ENCODE measurements at places on chromosomes 3 and 15.

DNA sequence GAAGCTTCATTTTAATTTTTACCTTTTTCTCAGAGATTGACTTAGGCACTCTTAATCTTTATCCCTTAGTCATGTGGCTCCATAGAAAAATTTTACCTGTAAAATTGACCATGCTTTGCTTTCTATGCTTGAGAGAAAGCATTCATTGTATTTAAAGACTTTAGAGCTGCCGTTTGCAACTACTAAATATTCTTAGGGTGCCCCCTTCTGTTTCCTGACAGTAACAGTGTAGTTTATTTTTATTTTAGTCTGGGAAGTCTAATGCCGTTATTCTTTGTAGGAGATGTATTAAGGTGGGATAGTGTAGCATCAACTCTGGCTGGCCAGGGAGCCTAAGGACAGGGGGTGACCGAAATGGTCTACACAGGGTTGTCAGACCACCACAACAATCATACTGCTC is 84.5 kb upstream of the SYNPR start:
- DNase-seq, result no peak

- DNase-seq, result no peak
Measured at GRCh38 chr3:12165909-12166308, 7.2 kb upstream of the TIMP4 start.

- DNase-seq, result no peak
Measured at GRCh38 chr15:63065262-63066221, 23.0 kb downstream of the TPM1 start.

- DNase-seq, result no peak
Measured at GRCh38 chr3:134857776-134858362, 62.8 kb downstream of the EPHB1 start.

DNA sequence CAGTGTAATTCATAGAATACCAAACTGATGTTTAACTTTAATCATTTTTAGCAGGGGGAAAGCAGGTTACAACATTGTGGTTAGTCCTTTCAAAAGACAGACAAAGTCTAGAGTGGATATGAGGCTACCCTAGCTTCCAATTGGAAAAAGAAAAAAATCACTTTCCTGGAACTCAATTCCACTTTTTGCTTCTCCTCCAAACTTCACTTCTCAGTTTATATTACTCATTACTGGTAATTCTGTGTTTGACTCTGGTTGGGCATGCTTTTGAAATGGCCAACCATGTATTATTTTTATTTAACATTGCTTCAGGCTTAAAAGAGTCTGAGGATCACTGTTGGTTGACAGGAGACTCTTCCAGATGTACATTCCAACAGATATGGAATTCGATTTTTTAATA is 84.8 kb downstream of the RAP2B start:
- DNase-seq, result no peak

DNA sequence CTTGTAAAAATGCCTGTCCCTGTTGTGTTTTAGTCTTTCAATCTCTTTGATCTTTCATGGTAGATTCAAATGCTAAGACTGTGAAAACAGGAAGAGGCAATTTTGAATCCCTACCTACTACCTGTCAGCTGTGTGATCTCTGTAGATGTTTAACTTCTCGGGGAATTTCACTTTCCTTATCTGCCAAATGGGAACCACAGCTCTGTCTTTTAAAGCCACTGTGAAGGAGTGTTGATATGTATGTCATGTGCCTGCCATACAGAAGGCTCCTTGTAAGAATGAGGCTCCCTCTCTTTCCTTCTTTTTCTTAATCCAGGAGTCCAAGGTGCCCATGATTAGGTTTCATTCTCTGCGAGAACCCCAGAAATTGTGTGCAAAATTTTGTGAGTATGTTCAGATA is 139.6 kb upstream of the ADAMTS9 start:
- DNase-seq, result no peak

GRCh38 chr3:174620138-174620537 is 239.0 kb upstream of the NAALADL2 start:
- DNase-seq, result no peak

DNA sequence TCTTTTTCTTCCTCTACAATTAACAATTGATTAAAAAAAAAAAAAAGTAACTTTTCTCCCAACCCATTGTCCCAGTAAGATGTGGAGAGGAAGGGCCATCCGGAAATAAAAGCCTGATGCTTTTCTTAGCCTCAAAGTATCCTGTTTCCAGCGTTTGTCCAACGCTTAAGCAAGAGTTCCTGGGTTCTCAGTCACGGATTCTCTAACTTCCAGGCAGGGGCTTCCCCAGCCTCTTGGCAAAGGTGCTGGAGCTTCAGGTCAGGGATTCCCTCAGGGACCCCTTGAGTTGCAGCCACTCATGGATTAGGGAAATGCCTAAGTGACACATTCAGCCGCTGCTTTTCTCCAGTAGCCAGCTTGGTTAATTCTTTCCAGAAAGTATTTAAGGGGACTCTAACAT is 22.3 kb upstream of the C2CD4B start:
- no peak for DNase-seq

- no peak for DNase-seq
Measured at GRCh38 chr15:63188247-63188925, 1.0 kb upstream of the RAB8B start.

DNA sequence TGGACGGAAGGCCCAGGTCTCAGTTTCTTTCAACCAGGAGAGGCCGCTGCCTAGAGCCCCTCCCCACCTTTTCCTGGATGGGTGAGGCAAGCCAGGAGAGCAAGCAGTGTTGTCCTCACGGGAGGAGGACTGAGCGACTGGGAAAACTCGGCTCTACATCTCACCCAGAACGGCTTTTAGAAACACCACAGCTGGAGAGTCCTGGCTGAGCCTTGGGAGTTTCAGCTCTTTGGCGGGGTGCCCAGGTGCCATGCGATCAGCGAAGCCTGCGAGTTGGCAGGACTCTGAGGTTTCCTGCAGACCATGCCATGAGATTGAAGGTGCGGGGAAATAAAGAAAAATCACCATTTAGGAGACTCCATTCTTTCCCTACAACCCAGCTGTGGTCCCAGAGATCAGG is 26.0 kb downstream of the PPCDC start:
- no peak for DNase-seq

DNA sequence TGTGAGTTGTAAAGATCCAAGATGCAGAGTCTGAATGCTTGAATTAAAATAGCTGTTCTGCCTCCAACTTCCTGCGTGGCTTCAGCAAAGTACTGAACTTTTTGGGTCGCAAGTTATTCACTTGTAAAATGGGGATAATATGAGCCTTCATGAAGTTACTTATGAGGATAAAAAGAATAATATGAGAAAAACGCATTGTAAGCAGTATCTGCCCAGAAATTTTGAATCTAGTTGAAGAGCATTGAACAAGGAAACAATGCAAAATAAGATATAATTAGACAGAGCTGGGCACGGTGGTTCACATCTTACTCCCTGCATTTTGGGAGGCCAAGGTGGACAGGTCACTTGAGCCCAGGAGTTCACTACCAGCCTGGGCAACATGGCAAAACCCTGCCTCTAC is 37.8 kb downstream of the AQP9 start:
- DNase-seq, result no peak

DNA sequence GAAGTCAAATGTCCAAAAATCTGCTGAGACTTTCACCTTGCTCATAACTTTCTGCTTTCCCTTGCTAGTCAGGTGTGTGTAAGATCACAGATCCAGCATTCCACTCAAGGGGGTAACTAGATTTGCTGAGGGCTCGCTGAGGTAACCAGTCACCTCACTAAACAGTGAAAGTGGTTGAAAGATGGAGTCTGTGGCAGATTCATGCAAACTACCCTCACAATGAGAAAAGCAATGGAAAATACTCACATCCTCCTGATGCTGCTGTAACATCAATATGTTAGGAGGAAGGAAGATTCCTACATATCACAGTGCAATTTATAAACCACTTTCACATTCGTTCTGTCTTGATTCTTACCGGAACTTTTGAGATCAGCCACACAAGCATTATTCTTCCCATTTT is 174.3 kb upstream of the BCL6 start:
- DNase-seq, result no peak

GRCh38 chr15:99925661-99926461 is 192.6 kb upstream of the LYSMD4 start:
- no peak for DNase-seq

- DNase-seq, result no peak
Measured at GRCh38 chr15:76470691-76471090, 134.1 kb downstream of the ISL2 start.

GRCh38 chr15:64279131-64279530 is 76.8 kb downstream of the CSNK1G1 start:
- DNase-seq, result no peak

DNA sequence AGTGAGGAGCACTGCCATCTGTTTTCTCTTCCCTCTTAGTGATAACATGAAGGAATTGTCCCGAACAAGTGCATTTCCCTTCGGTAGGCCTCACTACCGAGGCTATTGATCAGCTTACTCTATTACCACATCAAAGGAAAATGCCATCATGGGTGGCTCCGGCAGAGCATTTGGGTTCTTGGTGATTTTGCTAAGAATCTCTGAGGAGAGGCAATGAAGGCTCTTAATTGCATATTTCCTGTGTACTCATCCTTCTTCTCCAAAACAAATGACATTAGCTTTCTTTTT is 35.3 kb downstream of the CHRD start:
- DNase-seq, result no peak

- DNase-seq, result no peak
Measured at GRCh38 chr3:35954413-35954812, 315.1 kb downstream of the ARPP21 start.

DNA sequence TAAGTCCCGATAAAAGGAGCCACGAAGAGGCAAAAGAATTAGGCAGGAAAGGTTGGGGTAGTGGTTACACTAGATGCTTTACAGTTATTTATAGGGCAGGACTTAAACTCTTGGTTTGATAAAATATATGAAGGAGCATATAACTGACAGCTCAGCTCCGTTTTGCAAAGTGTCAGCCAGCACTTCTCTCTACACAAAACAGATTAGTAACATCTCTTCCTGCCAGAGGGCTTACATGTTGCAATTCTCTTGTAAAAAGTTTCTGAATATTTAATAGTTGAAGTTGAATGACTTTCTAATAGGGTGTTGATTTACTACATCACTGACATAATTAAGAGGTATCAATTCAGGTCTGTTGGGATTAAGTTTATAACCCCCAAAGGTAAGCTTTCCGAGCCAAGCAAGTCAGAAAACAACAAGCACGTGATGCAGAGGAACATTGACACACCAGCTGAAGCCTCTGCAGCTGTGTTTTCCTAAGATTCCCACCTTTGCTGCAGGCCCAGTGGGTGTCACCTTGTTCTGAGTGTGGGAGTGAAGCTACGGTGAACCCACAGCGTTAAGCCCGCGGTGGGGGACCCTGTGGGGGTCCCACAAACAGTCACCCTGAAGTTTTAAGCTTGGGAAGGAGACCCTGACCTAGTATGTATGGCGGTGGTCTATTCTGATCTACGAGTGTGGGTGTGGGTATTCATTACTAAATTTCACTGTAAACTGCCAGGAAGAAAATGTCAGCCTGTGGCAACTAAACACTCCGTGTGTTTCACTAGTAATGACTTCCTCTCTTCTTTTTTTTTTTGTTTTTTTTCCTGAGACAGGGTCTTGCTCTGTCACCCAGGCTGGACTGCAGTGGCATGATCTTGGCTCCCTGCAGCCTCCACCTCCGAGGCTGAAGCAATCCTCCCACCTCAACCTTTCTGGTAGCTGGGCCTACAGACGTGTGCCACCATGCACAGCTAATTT is 22.0 kb upstream of the ATP13A3 start:
- no peak for DNase-seq

- no peak for DNase-seq
Measured at GRCh38 chr3:22209578-22209977, 458.6 kb upstream of the ZNF385D start.

DNA sequence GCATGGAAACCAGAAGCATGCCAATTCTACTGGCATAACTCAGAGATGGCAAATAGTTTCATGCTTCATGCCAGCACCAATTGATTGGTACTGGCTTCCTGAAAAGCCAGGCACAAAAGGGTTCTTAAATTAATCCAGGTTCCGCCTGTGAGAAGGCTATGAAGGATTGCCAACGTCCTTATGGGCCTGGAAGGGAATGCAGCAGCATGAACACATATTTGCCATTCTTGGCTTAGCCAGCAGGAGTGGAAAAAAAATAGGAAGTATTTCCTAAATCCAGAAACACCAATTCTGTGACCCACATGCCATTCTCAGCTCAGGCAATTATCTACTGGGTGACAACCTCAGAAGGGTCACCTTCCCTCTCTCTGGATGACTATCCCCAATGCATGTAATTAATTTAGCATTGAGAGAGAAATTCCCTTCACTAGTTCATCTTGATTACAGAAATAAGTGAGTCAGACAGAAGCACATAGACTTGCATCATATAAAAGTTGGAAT is 36.0 kb downstream of the ADAMTS9 start:
- no peak for DNase-seq

GRCh38 chr15:97036301-97036700 is 705.8 kb downstream of the NR2F2 start:
- DNase-seq, result no peak

DNA sequence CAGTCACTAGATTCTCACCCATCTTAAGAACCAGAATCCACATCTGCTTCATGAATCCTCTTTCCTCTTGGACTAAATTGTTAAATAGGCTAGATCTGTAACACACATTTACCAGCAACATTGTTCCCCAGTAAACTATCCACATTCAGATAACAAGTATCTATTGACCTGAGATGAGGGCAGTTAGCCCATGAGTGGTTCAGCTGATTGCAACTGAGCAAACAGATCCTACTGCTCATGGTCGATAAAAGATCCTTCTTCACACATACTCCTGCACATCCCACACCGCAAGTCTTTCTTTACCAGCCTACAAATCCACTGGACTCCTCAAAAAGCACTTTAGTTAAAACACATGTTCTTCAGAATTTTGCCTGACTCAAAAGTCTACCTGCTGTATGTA is 59.2 kb downstream of the UACA start:
- no peak for DNase-seq

GRCh38 chr3:194488055-194488742 is 1.4 kb upstream of the ATP13A3 start:
- DNase-seq, result no peak

DNA sequence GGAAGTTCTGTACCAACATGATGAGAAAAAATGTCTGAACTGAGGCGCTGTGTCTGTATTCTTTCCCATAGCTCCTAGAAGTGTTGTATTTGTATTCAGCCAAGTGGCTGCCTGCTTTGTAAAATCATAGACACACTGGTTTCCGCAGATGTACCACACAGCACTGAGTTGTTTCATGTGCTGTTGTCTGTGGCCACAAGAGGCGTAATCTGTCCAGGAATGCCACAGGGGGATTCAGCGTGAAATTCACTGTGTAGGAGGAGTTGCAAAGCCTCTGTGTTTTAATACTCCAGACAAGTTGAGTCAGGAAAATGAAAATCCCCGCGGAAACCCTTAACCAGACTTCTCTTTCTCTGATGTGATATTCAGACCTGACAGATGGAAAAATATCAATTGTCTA is 462.2 kb downstream of the NSUN3 start:
- no peak for DNase-seq

GRCh38 chr15:67613211-67613610 is 70.7 kb downstream of the MAP2K5 start:
- no peak for DNase-seq

- no peak for DNase-seq
Measured at GRCh38 chr15:92893200-92893599, 6.9 kb upstream of the CHD2 start.

GRCh38 chr3:42443819-42444436 is 33.5 kb upstream of the LYZL4 start:
- DNase-seq, result peak; percentile 74

- no peak for DNase-seq
Measured at GRCh38 chr15:42939841-42940240, 19.3 kb upstream of the TTBK2 start.

- no peak for DNase-seq
Measured at GRCh38 chr15:60444289-60444912, 34.5 kb downstream of the ICE2 start.

All from natural killer cell treated with Interleukin-12 subunit alpha and Interleukin-12 subunit beta and Interleukin-15 and Interleukin-18, amount 100 ng/mL, for 72 hours (primary cell).